Sciatic nerve (tissue), 2 donors: ENCODE measurements at places on chromosomes 11 and 22.

- DNase-seq = no peak
Observed at GRCh38 chr22:28711341-28711740, 30.3 kb downstream of the CHEK2 start.

GRCh38 chr11:45921561-45922424 is 663 bp upstream of the LARGE2 start:
- peak; percentile 55 for DNase-seq

GRCh38 chr11:118306556-118306955 is 2.0 kb downstream of the CD3E start:
- no peak for DNase-seq

DNA sequence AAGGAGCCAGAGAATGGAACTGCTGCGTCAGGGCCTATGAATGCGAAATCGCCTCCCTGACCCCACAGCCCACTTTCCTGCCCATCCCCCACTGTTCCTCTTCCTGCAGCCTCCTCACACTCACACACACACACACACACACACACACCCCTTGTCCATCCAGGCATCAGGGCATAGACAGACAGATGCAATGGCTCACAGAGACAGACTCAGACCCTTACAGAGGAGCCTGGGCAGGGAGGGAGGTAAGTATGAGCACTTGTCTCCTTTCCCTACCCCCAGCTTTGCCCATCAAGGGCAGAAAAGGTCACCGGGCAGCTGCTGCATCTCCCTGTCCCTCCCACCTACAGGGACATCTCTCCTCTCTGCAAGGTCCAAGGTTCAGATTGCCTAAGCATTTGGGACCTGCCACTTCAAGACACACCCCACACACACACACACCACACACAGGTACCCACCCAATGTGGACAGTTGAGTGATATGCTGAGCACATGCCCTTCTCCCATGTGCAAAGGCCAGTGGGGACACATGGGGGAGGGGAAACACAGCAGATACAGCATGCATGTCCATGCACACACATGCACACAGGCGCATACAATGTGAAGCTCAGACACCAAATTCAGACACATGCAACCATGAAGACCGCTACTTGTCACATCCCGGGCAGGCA is 2.0 kb upstream of the NRXN2 start:
- DNase-seq = no peak

DNA sequence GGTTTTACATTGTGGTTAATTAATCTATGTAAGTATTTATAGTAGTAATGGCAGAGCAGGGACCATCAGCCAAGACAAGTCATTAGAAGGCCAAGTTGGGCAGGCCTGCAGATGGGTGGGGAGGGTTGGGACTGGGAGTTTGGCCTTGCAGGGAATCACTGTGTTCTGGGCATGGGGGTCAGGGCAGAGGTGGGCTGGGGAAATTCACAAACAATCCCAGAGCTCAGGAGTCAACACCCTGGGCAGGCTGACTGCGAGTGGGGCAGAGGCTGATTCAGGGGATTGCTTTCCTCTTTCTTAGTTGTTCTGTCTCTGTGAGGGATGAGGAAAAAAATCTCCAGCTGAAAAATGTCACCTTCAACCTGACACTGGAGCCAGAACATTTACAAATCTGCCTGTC is 322.5 kb downstream of the NTM start:
- DNase-seq = no peak

DNA sequence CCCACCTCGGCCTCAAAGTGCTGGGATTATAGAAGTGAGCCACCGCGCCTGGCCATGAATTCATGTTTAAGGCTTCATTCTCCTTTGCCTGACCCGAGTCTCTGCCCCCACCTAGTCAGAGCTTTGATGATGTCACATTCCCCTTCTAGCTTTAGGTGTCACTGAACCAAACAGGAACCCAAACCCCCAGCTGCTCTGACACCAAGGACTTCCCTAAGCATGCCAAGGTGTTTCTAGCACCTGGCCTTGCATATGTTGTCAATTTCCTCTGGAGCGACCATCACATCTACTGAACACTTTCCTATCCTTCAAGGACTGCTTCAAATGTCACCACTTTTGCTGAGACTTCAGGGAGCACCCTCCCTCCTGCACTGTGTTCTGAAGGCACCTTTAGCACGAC is 2.3 kb downstream of the F2 start:
- DNase-seq = no peak

- DNase-seq = no peak
Observed at GRCh38 chr11:102482433-102482832, 29.9 kb upstream of the TMEM123 start.

- DNase-seq = no peak
Observed at GRCh38 chr11:34558211-34558610, 44.6 kb upstream of the ELF5 start.
